Left lobe of liver (tissue), 2 donors: ENCODE measurements at places on chromosomes 6 and 20. TPM values are rescaled to one million over a fixed set of nuclear protein-coding genes. Genes with fewer than 3 reads are reported as not detected.

DNMT3B gene
- 1.6 TPM for total RNA-seq

SMIM28 gene
- not detected for total RNA-seq

- no peak for DNase-seq
These were observed 118.0 kb downstream of the GRM1 start for GRCh38 chr6:146146836-146147235.

DNA sequence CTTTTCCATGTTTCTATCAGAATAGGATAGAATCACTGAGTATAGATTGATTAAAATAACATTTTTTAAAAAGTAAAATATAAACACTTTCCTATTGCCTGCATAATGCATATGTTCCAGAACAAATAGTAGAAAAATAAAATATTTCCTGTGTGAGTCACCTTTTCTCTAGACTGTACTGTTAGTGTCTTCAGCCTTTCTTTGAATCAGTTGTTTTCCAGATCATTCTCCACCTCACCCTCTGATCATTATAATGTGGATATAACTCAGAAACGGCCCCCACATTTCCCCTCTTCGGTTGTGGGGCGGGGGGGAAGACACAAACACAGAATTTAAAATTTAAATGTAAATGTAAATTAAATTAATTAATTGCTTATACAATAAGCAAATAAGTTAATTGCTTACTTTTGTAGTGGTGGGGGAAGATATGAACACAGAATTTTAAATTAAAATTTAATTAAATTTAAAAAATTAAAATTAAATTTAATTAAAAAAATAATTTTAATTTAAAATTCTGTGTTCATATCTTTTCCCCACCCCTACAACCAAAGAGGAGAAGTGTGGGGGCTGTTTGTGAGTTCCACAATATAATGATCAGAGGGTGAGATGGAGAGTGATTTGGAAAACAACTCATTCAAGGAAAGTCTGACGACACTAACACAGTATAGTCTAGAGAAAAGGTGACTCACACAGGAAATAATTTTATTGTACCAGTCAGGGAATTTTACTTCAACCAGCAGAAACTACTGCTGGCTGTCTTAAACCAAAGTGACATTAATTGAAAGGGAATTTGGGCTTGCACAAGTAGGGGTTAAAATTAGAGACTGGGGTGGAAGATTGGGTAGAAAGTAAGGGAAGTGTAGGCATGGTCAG is 37.1 kb upstream of the PROKR2 start:
- no peak for DNase-seq

OR12D3 gene
- not detected for total RNA-seq

DNA sequence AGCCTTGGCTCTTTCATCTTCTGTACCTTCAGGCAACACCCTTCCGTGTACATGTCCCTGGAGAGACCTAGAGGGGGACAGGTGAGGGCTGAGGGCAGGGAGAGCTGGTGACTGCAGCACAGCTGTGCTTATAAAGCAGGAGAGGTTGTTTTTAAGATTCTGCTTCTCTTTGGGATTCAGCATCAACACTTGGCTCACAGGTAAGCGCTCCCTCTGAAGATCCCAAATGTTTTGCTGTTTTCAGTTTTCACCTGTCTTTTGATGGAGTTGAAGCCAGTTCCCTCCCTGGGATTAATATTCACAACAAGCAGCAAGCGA is 19.4 kb upstream of the TRAF3IP2 start:
- no peak for DNase-seq

DNA sequence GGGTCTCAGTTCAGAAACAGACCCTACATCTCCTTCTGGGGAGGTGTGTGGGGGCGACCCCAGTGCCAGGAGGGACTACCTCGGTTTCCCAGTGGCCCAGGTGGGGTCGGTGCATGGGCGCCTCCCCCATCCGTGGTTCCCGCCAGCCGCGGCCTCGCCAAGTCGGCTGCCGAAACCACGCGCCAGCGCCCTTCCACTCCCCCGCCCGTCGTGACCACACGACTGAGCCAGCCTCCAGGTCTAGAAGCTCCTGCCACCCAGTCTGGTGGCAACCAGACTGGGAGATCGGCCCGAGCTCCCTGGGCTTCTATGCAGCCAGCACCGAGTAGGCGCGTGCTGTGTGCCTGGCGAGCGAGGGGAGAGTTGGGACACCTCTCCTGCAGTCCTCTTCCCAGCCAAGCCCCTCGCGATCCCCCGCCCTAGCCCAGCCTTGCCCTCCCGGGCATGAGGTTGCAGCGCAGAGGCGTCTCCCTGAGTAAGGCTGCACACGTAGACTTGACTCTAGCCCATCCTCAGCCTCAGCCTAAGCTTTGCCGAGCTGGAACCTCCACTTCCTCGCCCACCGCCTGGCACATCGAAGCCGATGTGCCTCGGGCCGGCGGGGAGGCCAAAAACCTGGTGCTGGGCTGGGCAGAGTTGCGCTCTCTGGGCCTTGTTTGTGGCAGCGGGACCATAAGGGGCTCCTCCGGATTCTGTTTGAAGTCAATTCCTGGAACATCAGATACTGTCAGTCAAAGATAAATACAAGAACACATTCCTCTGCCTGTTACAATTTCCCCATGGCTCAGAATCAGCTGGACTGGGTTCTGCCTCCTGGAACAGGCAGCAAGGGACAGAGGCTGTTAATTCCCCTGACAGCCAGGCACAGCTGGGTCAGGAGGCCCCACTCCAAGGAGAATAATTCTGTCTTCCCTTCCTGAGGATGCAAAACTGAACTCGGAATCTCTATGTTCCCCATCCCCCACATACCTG is 1.5 kb upstream of the CPNE5 start:
- DNase-seq, result no peak

GRCh38 chr20:48716086-48716485 is 111.7 kb downstream of the PREX1 start:
- no peak for DNase-seq

GRCh38 chr20:1943275-1944002 is 48.2 kb downstream of the SIRPA start:
- DNase-seq, result no peak

FLOT1 gene
- total RNA-seq, result 45.9 TPM

DNA sequence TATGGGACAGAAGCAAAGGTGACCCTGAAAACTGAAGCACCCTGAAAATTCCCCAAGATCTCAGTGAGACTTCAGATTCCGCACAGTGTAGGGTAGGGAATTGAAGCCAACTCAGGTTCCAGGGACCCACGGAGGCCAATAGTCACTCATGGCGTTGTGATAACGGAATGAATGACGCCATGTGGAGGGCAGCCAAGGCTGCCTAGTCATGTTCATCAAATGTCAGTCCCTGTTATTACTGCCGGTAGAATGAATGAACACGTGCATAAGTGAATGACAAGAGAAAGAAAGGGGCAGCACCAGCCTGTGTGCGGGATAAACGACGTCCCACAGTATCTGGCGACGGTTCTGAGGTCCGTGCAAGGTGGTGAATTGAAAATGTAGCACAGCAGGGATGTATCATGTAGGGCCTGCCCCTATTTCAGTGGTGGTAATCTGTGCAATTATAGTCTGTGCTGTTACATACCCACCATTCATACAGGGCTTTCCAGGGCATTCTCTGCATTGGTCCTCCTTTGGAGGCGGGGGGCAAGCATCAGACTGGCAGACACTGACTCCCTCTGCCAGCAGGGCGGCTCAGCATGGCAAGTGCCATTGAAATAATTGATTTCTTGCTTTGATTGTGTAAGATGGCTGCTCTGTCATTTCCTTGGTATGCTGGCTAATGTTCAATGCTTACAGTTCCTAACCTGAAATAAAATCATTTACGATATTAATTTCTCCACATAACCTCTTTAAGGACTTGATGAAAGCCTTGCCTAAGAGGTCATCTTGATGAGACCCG is 386.9 kb downstream of the CDH4 start:
- DNase-seq, result no peak

SIRPD gene
- total RNA-seq, result not detected

OR2B6 gene
- not detected for total RNA-seq

- no peak for DNase-seq
These were observed 68.9 kb downstream of the MAN1A1 start for GRCh38 chr6:119280668-119281067.

MAP1LC3A gene
- 24.2 TPM for total RNA-seq

- no peak for DNase-seq
These were observed 20.7 kb downstream of the CGA start for GRCh38 chr6:87074101-87074621.

- no peak for DNase-seq
These were observed 192.2 kb downstream of the GMPR start for GRCh38 chr6:16430391-16431089.

SLC44A4 gene
- total RNA-seq, result 0.86 TPM

SLC17A1 gene
- total RNA-seq, result 8.7 TPM

DNA sequence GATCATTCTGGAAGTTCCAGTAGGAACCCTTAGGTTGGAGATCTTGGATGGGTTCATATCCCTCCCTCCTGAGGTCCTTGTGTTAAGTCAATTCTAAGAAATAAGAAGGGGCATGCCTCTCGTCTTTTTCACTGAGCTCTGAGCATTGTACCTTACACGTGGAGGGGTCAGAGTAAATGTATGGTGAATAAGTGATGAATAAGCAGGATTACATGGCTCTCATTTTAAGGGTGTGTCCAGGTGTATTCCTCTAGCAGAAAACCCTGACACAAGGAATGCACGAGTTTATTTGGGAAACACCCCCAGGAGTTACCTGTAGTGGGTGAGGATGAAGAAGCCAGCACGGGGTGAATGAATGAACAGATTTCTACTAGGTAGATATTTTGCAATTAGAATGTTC is 400.2 kb downstream of the KIF16B start:
- no peak for DNase-seq

GRCh38 chr20:63509088-63509564 is 10.2 kb upstream of the EEF1A2 start:
- no peak for DNase-seq

PARD6B gene
- total RNA-seq, result 10.9 TPM

- DNase-seq, result no peak
These were observed 3.5 kb downstream of the RNF8 start for GRCh38 chr6:37357288-37357687.

ADGB gene
- not detected for total RNA-seq

DNA sequence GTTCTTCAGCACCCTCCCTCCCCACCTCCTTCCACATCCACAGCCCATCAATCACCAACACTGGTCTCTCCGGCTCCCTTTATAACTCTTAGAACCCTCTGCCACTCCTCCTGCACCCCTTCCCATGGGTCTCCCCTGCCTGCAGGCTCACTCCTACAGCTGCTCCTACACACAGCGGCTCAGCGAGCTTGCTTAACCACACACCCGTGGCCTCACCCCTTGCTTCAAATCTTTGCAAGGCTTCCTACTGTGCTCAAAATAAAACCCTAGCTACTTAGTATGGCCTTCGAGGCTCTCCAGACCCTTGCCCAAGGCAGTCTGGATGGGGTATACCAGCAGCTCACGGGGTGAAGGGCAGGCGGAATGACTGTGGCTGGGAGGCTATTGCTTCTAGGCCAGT is 63.7 kb downstream of the JPH2 start:
- DNase-seq, result no peak

CCN5 gene
- total RNA-seq, result 1.1 TPM

DNA sequence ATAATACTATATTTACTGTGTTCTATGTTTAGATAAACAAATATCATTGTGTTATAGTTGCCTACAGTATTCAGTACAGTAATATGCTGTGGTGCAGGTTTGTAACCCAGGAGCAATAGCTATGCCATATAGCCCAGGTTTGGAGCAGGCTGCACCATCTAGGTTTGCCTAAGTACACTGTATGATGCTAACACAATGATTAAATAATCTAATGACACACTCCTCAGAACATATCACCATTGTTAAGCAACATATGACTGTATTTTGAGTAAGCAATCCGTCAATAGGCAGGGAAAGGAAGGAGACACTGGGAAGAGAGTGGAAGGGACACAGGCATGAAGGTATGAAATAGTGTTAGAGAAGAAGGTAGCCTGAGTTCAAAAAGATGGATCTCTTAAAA is 369.9 kb downstream of the PKHD1 start:
- no peak for DNase-seq

TENT5A gene
- 7.8 TPM for total RNA-seq

DNA sequence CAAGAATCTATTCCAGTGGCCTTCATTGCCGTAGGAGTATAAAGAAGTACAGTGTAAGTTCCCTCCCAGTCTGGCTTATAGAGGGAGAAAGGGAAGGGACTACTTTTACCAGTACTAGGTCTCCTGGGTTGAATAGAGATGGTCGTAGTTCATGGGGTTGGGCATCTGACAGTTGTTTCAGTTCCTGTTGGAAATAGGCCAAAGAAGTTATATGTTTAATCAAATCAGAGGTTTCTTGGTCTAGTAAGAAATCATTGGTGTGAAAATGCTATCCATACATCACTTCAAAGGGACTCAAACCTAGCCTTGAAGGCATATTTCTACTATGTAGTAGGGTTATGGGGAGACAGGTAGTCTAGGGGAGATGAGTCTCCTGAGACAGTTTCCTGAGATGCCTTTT is 45.6 kb upstream of the MAN1A1 start:
- DNase-seq, result no peak

- DNase-seq, result no peak
These were observed 31.4 kb downstream of the HAO1 start for GRCh38 chr20:7908905-7909304.

DNA sequence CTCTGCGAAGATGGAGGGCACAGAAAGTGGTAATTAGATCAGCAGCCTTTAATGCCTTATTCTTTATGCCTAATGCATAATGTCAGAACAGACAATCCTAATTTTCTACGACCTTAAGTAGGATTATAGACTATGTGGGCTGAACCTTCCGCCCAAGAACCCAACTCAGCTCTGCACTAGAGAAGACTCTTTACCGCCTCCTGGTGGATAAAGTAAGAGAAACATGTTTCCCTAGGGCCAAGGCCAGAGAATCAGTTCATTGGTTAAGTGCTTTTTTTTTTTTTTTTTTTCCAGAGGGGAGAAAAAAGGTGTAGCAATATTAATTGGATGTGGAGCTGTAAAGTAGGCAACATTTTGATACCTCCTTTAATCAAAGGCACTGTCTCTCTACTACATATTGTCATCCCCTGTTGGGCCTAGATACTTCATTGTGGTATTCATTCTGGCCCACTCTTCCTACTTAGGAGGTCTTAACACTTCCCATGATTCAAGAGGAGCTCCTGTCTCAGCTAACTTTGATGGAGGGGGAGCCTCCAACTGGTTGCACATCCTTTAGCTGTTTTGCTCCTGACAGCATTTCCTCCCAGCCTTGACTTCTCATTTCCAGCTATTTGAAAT is 124.9 kb upstream of the NRN1 start:
- DNase-seq, result no peak

DNA sequence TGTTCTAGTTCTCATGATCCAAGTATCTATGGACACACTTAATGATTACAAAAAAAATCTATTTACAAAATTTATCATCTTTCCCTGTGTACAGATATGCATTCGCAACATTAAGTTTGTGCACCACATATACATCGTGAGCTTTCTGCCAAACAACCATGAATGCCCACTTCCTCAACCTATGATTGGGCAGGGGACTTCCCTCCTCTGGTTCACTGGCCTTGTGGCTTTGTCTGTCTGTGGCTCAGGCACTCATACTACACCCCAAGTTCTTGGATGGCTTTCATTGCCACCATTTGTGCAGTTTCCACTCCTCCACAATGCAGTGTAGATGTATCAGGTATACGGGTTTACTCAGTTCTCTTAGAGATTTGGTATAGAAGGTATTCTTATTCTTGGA is 74.9 kb downstream of the HS3ST5 start:
- no peak for DNase-seq

CSTF1 gene
- 17.2 TPM for total RNA-seq

DPPA5 gene
- total RNA-seq, result not detected
